ENCODE measurements at places on chromosomes 13 and 19.

DNA sequence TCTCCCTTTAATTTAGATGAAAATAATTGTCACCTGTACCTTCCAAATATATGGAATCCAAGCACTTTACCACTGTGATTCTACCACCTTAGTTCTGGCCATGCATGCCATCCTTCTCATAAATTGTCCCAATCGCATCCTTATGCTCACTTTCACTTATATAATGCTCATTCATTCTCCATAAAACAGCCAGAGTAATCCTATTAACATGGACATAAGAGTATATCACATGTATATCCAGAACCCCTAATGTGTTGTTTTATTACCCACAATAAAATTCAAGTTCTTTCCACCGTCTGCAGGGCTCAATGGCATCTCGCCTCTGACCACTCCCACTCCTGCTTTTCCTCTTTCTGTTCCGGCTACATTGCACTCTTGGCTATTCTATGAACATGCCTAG is 597.5 kb upstream of the MIR17HG start:
- no peak for DNase-seq

GRCh38 chr13:110421696-110422385 is 114.8 kb downstream of the COL4A2 start:
- no peak for DNase-seq

GRCh38 chr13:88622362-88622973 is 951.3 kb downstream of the SLITRK5 start:
- no peak for DNase-seq

- DNase-seq: no peak
Measured at GRCh38 chr13:51246025-51246417, 23.8 kb downstream of the FAM124A start.

All from GM18507 (cell line).